ENCODE measurements at places on chromosomes 4 and X. TPM values are rescaled to one million over a fixed set of nuclear protein-coding genes. Genes with fewer than 3 reads are reported as not detected.

Gene IL2
- total RNA-seq, result not detected

Gene GRID2
- not detected for total RNA-seq

Gene BGN
- 4.4 TPM for total RNA-seq

Gene WWC2
- 15.9 TPM for total RNA-seq

Data from bladder microvascular endothelial cell (primary cell).